ENCODE measurements at places on chromosomes 1 and 21. TPM values are rescaled to one million over a fixed set of nuclear protein-coding genes. Genes with fewer than 3 reads are reported as not detected.

DNA sequence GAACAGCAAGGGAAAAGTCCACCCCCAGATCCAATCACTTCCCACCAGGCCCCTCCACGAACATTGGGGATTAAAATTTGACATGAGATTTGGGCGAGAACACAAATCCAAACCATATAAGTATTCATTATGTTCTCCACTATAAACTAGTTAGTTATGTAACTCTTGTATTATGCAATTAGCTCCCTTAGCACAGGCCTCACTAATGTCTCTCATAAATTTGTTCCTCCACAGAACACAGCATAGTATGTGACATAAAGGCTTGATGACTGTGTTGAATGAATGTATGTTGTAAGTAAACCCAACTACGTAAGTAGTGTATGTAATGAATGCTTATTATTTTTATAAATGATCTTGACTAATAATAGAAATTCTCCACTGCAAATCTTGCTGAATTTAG, 223.3 kb upstream of the ZRANB2 start:
- no peaks in the 10 kb centered on the region for H3K4me1 ChIP-seq
- no peak overlapping the region for H3K27ac ChIP-seq
- no peaks in the 10 kb centered on the region for H3K27me3 ChIP-seq
- no peak overlapping the region for H3K4me3 ChIP-seq
- H3K36me3 ChIP-seq, result no peaks in the 10 kb centered on the region
- DNase-seq, result no peak

DNA sequence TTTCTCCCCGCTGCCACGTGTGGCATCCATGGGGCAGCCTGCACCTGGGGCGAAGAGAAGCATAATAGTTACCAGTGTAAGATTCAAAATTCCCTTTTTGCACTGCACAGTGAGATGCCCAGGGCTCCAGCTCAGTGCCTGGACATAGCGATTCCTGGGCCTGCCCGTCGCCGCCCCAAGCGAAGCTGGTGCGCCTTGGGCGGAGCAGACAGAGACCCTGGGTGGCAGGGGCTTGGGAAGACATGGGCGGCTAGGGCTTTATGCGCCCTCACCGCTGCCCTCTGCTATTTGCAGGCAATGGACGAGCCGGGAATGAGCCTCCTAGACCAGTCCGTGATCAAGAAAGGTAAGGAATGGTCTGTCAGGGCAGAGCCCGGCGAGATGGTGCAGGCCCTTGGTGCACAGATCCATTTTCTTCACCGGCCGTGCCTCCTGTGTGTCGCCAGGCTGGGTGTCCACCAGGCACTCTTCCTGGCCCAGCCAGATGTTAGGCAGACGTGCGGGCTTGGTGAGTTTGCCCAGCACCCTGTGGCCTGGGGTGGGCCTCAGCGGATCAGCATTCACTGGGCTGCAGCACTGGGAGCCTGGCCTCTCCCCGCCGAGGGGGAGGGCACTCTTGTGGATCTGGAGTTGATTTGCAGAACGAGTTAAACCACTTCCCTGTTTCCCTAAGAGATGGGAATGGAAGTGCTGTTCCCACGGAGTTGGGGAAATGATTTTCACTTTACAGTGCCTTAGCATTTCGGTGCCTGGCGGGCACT, 1.7 kb downstream of the TFAP2E start:
- H3K27me3 ChIP-seq, result peaks cover 19% of the 10 kb centered on the region
- peaks cover 11% of the 10 kb centered on the region for H3K4me1 ChIP-seq
- no peak for DNase-seq
- peak overlapping the region; percentile 38 for H3K4me3 ChIP-seq
- H3K27ac ChIP-seq, result no peak overlapping the region

- H3K4me1 ChIP-seq, result peaks cover 5% of the 10 kb centered on the region
- peaks cover 58% of the 10 kb centered on the region for H3K27me3 ChIP-seq
- H3K27ac ChIP-seq, result no peak overlapping the region
- DNase-seq, result no peak
Observed at GRCh38 chr1:181314959-181315358, 168.4 kb upstream of the CACNA1E start.

GRCh38 chr1:69737527-69738185, 169.9 kb downstream of the LRRC7 start:
- H3K27me3 ChIP-seq, result peaks cover 4% of the 10 kb centered on the region
- DNase-seq, result no peak
- H3K4me1 ChIP-seq, result peaks cover 17% of the 10 kb centered on the region
- no peak overlapping the region for H3K27ac ChIP-seq
- no peak overlapping the region for H3K4me3 ChIP-seq

- H3K27me3 ChIP-seq, result no peaks in the 10 kb centered on the region
- peaks cover 5% of the 10 kb centered on the region for H3K36me3 ChIP-seq
- no peak for DNase-seq
- no peak overlapping the region for H3K4me3 ChIP-seq
- H3K4me1 ChIP-seq, result peaks cover 15% of the 10 kb centered on the region
- no peak overlapping the region for H3K27ac ChIP-seq
Observed at GRCh38 chr1:161111117-161111516, 6.7 kb downstream of the PFDN2 start.

DNA sequence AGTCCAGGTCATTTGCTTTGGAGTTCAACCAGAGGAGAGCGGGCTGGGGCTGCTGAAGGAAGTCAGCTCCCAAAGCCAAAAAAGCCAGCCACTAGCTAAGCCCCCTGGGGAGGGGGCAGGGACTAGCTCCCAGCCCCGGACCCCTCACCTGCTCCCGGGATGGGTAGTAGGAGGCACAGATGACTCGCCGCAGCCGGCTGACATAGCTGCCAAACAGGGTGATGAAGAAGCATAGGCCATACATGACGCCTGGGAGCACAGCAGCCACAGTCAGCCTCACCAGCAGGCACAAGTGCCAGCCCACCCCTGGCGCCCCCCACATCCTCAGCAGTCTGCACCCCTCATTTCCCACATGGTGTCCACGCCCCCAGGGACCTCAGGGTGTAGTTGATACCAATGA, 7.4 kb downstream of the DCST2 start:
- no peak overlapping the region for H3K4me3 ChIP-seq
- no peak for DNase-seq
- no peaks in the 10 kb centered on the region for H3K36me3 ChIP-seq
- peaks cover 10% of the 10 kb centered on the region for H3K4me1 ChIP-seq
- no peaks in the 10 kb centered on the region for H3K27me3 ChIP-seq
- H3K27ac ChIP-seq, result no peak overlapping the region

Gene SYDE2
- total RNA-seq, result 6.0 TPM

Gene OLIG1
- not detected for total RNA-seq

DNA sequence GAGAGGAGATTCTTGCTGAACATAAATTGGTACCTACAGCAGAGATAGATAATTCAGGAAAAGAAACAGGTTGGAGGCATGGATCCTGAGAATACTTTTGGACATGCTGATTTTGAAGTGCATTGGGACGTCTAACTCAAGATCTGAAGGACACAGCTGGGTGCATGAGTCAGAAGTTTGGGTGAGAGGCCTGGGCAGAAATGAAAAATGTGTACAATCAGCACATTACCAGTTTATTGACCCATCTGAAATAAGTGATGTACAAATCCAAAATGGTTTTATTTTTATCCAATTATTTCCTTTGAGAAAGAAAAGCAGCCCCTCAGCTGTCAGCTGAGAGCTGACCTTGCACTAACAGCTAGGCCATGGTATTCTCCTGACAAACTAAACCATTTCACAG, 975.2 kb upstream of the B3GALT2 start:
- H3K4me1 ChIP-seq, result peaks cover 24% of the 10 kb centered on the region
- no peaks in the 10 kb centered on the region for H3K27me3 ChIP-seq
- peaks cover 3% of the 10 kb centered on the region for H3K36me3 ChIP-seq
- H3K27ac ChIP-seq, result peak overlapping the region; percentile 11
- no peak for DNase-seq
- no peak overlapping the region for H3K4me3 ChIP-seq

DNA sequence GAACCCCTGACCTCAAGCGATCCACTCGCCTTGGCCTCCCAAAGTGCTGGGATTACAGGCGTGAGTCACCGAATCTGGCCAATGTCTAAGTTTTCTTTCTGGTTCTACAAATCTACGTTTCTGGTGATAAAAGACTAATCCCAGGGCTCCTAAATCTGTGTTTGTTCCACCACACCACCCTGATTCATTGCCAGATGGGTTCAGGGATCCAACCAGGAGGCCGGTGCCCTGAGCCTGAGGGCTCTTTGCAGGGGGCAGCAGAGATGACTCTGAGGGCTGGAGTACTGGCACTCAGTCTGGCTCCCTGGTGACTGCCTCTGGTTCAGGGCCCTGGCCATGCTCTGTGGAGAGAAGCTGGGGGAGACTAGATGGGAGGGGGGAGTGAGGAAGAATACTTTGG, 10.5 kb upstream of the OPRD1 start:
- H3K4me3 ChIP-seq, result no peak overlapping the region
- peaks cover 5% of the 10 kb centered on the region for H3K4me1 ChIP-seq
- H3K27ac ChIP-seq, result no peak overlapping the region
- peaks cover 4% of the 10 kb centered on the region for H3K27me3 ChIP-seq
- DNase-seq, result no peak

DNA sequence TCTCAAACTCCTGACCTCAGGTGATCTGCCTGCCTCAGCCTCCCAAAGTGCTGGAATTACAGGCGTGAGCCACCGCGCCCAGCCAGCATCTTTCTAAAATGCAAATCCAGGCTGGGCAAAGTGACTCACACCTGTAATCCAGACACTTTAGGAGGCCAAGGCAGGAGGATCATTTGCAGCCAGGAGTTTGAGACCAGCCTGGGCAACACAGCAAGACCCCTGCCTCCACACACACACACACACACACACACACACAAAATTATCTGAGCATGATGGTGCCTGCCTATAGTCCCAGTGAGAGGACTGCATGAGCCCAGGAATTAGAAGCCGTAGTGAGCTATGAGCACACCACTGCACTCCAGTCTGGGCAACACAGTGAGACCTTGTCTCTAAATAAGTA, 16.8 kb upstream of the PABPC4 start:
- no peak overlapping the region for H3K4me3 ChIP-seq

DNA sequence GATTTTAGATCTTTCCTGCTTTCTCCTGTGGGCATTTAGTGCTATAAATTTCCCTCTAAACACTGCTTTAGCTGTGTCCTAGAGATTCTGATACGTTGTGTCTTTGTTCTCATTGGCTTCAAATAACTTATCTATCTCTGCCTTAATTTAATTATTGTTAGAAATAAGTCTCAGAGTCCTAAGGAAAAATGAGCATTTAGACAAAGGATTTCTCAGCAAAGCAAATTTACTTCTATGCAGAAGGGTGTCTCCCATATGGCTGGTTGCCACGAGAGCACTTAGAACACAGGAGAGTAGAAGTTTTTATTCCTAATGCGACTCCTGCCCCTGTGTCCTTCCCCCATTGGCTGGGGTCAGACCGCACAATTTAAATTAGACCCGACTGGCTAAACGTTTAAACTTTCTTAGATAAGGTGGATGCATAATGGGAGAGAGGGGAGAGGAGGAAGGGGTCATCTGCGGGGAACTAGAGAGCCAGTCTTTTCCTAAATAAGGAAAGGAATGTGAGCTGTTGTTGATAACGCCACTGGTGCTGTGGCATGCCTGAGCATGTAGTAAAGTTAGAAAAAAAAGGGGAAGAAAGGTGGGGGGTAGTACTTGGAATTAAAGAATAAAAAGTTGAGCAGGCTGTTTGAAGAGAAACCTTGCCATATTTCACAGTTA, 170.2 kb downstream of the DYRK1A start:
- DNase-seq, result no peak
- no peak overlapping the region for H3K27ac ChIP-seq
- H3K27me3 ChIP-seq, result no peaks in the 10 kb centered on the region
- H3K36me3 ChIP-seq, result no peaks in the 10 kb centered on the region
- H3K4me1 ChIP-seq, result peaks cover 6% of the 10 kb centered on the region

Gene CA6
- not detected for total RNA-seq

GRCh38 chr1:8075511-8076051, 49.5 kb upstream of the ERRFI1 start:
- peaks cover 70% of the 10 kb centered on the region for H3K4me1 ChIP-seq
- DNase-seq, result no peak
- H3K4me3 ChIP-seq, result no peak overlapping the region
- no peaks in the 10 kb centered on the region for H3K27me3 ChIP-seq

Gene KIF17
- total RNA-seq, result 0.11 TPM

Gene KCTD3
- 33.0 TPM for total RNA-seq

Gene TRIM33
- total RNA-seq, result 32.2 TPM

Gene CHODL
- total RNA-seq, result not detected

Gene CLCA1
- not detected for total RNA-seq

DNA sequence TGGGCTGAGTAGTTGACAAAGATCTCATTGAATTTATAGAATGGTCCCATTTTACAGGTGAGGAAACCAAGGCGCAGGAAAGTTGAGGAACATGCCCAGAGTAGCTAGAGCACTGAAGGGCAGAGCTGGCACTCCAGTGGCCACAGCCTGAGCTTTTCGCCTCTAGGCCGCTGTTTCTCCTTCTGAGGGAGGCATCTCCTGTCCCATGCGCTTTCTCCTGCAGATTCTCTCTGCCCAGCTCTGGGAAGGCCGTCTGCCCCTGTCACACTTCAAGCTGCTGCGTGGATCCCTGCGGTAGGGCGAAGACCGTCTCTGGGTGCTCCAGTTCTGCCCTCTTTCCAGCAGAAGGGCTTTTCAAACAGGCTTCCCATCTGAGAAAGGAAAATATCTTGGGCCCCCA, 159.9 kb downstream of the ACTL8 start:
- peaks cover 12% of the 10 kb centered on the region for H3K27me3 ChIP-seq
- DNase-seq, result no peak
- H3K4me1 ChIP-seq, result no peaks in the 10 kb centered on the region
- no peak overlapping the region for H3K4me3 ChIP-seq
- no peak overlapping the region for H3K27ac ChIP-seq

DNA sequence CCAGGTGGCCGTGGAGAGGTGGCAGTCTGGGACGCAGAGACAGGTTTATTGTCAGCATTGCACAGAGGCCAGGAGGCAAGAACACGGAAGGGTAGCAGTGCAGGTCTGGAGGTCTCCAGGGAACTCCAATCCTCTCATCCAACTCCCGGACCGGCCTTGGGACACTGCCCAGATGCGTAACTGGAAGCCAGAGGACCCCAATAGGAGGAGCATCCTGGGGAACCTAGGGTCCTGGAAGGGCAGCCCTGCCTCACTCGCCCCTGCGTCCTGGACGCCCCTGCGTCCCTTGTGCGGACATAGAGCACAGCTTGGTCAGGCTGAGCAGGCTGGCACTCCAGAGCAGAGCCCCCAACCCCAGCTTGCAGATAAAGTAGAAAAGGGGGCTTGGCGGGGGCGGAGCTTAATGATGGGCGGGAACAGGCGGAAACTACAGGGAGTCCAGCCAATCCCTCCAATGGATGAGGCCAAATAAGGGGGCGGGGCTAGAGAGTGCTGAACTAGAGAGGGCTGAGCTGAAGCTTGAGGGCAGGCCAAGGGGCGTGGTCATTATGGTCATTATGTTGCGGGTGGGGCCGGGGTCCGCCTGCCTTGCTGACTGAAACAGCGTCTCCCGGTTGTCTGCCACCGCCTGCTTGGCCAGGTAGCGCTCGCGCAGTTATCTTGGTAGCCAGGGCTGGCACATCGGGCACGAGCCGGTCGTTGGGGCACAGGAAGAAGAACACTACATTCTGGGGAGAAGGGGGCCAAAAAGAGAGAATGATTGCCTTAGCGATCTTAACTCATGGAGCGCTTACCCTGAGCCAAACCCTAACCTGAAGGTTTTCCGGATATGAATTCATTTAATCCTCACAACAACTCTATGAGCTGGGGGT, 3.7 kb upstream of the ARHGEF19 start:
- peaks cover 20% of the 10 kb centered on the region for H3K4me1 ChIP-seq
- H3K4me3 ChIP-seq, result peak overlapping the region; percentile 79
- DNase-seq, result no peak
- no peak overlapping the region for H3K27ac ChIP-seq

Gene NHLH1
- total RNA-seq, result 0.31 TPM
